ENCODE measurements at places on chromosomes 16 and 17. TPM values are rescaled to one million over a fixed set of nuclear protein-coding genes. Genes with fewer than 3 reads are reported as not detected.

Gene BCL7C
- total RNA-seq = 50.1 TPM

Gene TBX4
- total RNA-seq = not detected

- DNase-seq = no peak
Observed at GRCh38 chr17:54937018-54937417, 31.4 kb downstream of the COX11 start.

GRCh38 chr16:2004795-2005517, 4.7 kb downstream of the ZNF598 start:
- DNase-seq = no peak

- no peak for DNase-seq
Observed at GRCh38 chr16:88408561-88409142, 25.9 kb downstream of the ZNF469 start.
